ENCODE measurements at places on chromosomes 11 and 22. TPM values are rescaled to one million over a fixed set of nuclear protein-coding genes. Genes with fewer than 3 reads are reported as not detected.

DNA sequence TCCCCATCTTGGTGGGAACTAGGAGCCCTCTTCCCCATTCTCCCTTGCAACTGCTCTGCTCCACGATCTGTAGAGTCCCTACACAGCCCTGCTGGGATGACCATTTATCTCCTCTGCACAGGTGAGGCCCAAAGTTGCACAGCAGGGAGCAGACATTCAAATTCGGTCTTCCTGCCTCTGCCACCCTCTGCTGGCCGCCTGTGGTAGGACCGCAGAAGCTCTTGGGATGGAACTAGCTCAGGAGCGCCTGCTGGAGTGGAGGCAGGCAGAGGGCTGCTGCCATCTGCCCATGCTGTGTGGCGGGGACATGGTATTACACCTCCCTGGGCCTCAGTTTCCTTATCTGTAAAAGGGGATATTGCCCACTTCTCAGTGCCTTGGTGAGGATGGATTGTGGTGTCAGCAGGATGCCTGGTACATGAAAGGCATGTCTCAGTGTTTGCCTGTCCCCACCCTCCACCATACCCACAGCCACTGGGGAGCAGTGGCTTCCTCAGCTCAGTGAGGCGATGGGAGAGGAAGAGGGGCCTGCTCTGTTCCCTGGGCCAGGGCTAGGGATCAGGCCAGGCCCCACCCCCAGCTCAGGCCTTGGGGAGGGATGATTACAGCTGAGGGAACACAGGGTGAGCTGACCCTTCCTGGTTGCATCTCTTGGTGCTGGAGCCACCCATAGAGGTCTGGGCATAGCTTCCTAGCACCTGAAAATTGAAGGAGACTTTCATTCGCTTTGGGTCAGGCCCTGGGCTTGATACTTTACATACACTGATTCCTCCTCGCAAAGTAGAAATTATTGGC lies 11.3 kb upstream of the OMP start:
- DNase-seq, result peak; percentile 75

DNA sequence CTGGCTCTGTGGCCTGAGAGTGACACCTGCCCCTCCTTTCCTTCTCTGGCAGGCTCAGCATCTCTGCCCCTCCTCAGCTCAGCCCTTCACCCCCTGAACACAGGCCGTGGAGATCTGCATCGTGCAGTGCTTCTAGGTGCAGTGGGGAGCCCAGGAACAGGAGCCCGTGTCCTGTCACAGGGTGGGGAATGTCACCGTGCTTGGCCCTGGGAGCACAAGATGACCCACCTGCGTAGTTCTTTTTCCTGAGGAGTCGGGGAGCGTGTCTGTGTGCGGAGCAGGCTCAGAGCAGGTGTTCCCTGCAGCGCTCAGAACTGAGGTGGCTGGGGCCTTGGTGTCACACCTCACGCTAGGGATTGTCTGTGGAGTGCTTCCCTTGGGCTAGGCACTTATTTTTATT lies 10.6 kb downstream of the TBC1D22A start:
- peak; percentile 63 for DNase-seq

- DNase-seq, result no peak
These were observed 150.8 kb upstream of the NTM start for GRCh38 chr11:131219646-131220045.

DNA sequence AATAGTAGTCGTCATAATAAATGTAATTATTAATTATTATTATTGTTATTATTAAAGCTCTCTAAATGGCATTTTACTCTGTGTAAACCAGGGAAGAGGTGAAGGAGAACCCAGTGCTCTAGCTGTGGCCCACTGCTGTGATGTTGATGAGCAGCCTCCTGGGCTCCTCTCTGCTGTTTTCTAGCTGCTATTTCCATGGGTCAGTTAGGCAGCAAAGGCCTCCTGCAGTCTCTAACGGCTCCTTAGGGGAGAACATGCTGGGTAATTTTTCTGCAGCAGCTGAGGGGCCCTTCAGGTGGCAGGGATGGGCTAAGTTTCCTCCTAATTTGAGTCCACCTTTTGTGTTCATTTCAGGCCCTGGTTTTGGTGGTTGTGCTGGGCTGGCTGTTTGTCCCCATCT lies 24.6 kb downstream of the SLC5A1 start:
- no peak for DNase-seq

DNA sequence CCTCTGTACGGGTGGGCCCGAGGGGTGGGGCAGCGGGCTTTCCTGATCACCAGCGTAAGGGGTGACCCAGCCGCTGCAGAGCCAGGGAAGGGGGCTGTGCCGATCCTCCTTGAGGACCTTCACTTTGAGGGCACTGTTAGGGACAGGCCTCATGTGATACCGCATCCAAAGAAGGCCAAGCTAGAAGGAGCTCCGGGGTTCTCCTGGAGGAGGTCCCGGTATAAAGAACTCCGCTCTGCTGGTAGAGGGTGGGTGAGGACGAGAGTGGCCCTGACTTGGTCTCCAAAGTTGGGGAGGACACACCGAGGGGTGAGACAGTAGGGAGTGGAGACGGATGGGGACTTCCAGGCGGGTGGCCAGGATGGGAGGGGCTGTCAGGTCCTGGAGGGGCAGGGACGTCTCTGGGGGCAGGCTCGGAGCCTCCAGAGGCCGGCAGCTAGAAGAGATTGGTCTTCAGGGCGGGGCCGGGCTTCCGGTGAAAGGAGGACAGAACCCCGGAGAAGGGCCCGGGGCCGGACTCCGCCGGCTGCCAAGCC lies 4.6 kb downstream of the PHOX2A start:
- DNase-seq, result no peak

- DNase-seq, result peak; percentile 30
These were observed 1.9 kb downstream of the TIGD3 start for GRCh38 chr11:65356394-65356972.

GRCh38 chr11:85874265-85874664 lies 19.1 kb downstream of the CCDC83 start:
- no peak for DNase-seq

Gene LAMTOR1
- total RNA-seq, result 78.4 TPM

Gene CASTOR1
- total RNA-seq, result 12.3 TPM

Gene CRYBA4
- not detected for total RNA-seq

Gene TEX12
- not detected for total RNA-seq

All from B cell (primary cell).